ENCODE measurements at places on chromosomes 16 and 17.

DNA sequence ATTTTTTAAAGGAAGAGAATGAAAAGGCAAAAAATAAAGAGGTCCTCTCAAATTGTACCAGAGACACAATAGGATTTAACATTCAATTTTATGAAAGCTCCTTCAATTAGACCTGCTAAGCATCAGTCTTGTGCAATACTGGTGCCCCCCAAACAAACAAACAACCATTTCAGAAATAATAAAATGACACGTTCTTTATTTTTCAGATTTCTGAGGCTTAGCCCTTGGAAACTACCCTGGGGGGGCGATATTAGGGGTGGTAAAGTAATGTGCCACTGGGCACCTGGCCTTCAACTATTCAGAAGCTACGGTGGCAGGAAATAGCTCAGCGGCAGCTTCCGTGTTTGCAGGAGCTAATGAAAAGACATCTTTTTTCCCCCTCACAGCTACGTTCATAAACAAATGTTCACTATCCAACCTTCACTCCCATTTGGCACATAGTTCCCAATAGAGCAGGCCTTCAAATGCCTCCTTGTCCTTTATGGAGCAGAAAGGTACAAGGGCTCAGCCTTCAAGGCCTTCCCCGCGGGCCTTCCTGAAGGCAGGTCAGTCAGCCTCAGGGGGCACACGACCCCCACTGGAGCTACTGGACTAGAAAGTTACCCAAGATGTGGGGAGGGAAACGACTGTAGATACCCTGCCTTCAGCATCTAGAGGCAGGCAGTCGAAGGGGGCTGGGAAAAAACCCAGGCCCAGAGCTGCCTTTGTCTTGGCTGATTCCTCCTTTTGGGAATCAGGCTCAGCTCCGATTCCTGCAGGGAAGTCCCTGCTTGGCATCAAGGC, 44.1 kb downstream of the TBX4 start:
- DNase-seq, result no peak

GRCh38 chr16:3112881-3113574, 642 bp downstream of the ZNF205 start:
- no peak for DNase-seq

GRCh38 chr16:17392857-17393692, 77.7 kb downstream of the XYLT1 start:
- no peak for DNase-seq

DNA sequence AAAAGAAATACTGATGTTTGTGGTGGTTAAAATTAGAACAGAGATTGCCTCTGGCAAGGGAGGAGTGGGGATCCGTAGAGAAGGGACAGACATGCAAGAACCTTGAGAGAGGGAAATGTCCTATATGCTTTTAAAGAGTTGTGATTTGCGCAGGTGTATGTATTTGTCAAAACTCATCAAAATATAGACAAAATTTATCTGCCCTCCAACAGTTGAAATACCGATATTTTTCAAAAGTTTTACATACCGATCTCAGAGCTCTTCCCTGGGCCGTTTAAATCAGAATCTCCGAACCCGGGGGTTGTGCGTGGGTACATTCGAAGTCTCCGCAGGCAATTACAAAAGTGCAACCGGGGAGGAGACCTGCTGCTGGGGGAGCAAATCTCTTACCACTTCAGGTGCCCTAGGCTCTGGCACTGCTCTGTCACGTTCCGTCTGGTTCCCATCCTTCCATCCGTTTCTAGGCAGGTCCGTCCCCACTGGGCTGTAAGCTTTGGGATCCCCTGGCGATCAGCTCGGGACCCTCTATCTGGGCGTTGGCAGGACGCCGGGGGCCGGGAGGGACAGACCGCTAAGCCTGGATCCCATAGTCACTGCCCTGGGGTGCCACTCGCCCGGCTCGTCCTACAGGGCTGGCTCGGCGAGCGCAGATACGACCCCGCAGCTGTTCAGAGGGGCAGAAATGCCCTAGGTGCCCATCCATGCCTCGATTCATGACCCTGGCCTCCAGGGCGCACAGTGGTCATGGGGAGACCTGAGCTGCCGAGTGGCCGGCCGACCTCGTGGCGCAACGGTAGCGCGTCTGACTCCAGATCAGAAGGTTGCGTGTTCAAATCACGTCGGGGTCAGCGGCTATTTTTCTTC, 4.2 kb downstream of the BORCS6 start:
- DNase-seq, result peak; percentile 78

GRCh38 chr17:77506371-77506991, 365.7 kb downstream of the SEC14L1 start:
- no peak for DNase-seq

DNA sequence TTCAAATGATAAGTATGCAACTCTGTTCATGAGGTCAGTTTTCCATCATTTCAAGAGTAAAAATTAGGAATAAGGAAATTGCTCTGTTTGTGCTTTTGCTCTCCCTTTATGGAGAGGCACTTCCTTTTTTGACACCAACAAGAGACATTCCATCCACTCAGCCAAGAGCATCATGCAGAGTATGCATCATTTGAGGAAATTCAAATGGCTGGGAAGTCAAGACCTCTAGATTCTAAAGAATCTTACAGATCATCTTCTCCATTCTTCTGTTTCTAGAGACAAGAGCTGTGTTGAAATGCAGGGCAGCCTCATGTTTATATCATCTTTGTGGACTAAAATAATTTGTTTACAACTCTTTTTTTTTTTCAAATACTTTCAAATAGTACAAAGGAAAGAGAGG, 669.4 kb downstream of the CDH11 start:
- no peak for DNase-seq

DNA sequence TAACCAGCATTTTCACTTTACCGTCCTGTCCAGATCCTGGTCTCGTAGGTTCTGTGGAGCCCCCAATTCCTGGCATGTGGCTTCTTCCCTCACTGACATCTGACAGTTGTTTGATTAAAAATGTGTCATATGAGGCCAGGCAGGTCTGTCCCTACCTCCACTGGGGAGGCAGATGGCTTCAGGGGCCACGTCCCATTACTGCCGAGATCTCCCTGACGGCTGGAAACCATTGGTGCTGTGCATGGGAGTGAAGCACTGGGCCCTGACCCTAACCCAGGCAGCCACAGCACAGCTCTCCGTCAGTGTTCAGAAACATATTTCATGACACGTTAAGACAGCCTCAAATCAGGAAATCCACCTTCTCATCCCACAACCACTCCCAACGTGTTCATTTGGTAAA, 77.5 kb downstream of the GNAO1 start:
- DNase-seq, result no peak

- DNase-seq, result no peak
Observed at GRCh38 chr17:42138749-42139492, 15.9 kb downstream of the RAB5C start.

- no peak for DNase-seq
Observed at GRCh38 chr17:72090108-72090507, 30.7 kb upstream of the SOX9 start.

DNA sequence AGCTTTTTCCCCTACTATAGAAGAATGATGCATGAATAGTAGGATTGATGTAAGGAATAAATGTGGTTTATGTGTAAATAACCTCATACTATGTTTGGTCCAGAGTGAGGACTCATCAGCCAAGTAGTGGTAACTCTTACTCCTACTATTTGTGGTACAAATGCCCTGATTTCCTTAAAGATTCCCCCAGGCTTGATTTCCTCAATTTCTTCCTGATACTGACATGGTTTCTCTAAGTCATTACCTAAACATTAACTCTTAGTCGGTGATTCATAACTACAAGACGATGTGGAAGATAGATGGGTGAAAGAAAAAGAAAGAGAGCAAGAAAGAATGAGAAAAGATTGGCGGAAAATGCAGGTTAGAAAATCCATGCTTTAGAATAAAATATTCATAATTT, 17.2 kb upstream of the MYOCD start:
- no peak for DNase-seq

- DNase-seq, result no peak
Observed at GRCh38 chr17:70059071-70059470, 16.0 kb upstream of the KCNJ16 start.

- DNase-seq, result no peak
Observed at GRCh38 chr17:33125552-33125950, 133.9 kb downstream of the SPACA3 start.

DNA sequence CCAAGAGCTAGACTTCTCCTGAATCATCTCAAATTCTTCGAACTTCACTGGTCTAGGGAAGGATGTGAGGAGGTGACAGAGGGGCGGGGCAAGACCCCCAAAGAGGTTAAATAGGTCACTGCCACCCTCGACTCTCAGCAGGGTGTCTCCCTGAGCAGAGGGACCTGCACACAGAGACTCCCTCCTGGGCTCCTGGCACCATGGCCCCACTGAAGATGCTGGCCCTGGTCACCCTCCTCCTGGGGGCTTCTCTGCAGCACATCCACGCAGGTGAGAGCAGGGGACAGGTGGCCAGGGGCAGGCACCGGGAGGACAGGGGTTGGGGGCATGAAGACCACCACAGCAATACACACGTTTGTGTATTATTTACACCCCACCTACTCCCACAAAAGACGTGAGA, 9.2 kb downstream of the CCL17 start:
- no peak for DNase-seq

DNA sequence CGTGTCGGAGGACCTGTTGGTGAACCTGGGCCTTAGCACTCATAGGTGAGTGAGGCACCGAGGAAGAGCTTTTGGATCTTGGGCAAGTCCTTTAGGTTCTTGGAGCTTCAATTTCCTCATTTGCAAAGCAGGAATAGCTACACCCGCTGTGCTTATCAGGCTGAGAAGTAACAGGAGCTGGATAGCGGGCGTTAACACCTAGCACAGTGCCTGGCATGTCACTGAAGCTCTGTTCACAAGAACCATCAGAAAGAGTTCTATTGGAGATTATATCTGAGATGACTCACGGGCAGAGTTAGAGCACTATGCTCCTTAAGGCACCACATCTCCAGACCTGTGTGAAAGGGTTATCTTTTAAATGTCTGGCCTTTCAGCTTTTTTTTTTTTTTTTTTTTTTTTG, 12.8 kb downstream of the MEOX1 start:
- DNase-seq, result no peak

DNA sequence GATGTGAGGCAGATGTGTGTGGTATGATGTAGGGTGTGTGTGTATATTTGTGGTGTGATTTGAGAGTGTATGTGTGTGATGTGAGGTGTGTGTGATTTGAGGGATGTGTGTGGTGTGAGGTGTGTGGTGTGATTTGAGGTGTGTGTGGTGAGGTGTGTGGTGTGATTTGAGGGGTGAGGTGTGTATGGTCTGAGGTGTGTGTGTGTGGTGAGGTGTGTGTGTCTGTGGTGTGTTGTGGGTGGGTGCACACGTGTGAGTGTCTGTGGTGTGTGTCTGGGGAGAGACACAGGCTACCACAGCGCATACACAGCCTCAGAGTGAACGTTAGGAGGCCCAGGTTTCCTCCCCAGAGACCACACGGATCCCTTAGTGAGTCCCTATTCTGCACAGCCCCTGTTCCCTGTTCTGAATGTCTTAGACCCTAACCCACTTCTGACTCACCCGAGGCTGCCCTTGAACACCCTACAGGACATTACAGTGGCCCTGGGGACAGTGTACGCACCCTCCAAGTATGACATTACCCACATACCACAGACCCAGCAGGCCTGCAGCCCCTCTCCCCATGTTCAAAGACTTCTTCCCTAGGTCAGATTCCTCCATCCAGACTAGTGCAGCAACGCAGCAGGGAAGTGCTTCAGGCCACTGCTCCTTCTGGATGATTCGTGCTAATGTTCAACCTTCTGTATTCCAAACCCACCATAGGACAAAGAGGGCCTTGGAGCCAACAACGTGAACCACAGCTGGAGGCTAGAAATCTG, 3.5 kb upstream of the RAB37 start:
- DNase-seq, result no peak

GRCh38 chr16:69831212-69832123, 69.3 kb downstream of the WWP2 start:
- peak; percentile 31 for DNase-seq

- DNase-seq, result no peak
Observed at GRCh38 chr17:80827646-80828643, 163.7 kb upstream of the CHMP6 start.

DNA sequence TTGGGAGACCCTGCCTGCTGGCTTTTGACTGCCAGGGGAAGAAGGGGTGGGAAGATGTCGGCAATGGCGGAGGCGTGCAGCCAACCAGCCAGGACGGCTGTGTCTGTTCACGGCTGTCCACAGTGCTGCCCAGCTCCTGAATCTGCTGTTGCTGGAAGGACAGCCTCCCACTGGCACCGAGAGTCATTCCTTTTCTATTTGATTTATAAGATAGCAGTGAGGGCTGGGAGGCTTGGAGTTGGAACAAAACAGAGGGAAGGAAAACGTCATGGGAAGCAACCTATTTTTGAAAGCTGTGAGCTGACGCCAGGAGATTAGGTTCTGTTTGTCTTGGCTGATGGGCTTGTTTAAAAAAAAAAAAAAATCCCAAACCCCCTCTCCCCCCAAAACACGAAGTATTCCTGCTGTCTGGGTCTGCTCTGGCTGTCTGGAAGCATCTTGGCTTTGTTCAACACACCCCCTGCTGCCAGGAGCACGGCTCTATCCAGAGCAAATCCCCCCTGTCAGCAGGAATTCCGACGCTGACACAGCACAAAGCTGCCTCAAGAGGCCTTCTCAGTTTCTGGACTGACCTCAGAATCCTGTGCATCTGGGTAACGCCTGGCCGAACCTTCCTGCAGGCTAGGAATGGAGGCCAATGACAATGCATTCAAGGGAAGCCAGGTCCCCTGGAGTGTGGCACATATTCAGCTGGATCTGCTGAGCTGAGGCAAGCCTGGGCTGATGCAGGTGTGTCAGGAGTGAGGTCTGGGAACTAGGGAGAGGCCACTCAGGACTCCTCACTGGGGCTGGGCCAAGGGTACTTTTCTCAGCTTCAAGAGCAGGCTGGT, 41.0 kb upstream of the SREBF1 start:
- no peak for DNase-seq

DNA sequence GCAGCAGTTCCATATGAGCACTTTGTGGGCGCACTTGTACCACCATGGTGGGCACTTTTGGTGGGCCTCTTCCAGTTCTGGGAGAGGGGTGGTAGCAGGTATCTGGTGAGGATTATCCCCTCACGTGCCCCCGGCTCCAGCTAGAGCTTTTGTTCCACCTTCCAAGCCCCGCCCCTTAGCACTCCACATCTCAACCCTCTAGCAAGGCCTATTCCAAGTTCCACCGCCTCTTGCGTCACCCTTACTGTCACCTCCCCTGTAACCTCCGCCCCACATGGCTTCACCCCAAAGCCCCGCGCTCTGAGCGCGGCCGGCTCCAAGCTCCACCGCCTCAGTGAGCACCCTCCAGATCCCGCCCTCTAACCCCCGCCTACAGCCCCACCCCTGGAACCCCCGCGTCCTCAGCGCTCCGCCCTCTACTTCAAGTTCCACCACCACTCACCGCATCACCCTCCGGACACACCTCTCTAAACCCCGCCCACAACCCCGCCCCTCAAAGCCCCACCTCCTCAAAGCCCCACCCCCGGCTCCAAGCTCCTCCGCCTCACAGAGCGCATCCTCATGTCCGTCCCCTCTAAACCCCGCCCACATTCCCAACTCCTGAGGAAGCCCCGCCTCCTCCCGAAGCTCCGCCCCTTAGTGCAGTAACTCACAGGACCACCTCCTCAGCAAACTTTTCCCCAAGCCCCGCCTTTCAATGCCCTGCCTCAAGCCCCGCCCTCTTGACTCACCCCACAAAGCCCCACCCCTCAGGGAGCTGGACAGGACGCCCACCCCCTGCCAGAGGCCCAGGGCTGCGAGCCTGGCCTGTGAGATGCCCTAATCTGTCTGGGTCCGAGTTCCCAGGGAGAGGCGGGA, 11.1 kb downstream of the SCN4A start:
- DNase-seq, result peak; percentile 42

- DNase-seq, result no peak
Observed at GRCh38 chr16:58815181-58815888, 81.2 kb upstream of the GOT2 start.

GRCh38 chr16:50831751-50832150, 89.9 kb downstream of the CYLD start:
- no peak for DNase-seq

- no peak for DNase-seq
Observed at GRCh38 chr17:19250421-19251173, 13.4 kb downstream of the EPN2 start.

GRCh38 chr16:63995025-63995424, 1126.8 kb downstream of the CDH11 start:
- no peak for DNase-seq
